ENCODE measurements at places on chromosomes 7 and 10. TPM values are rescaled to one million over a fixed set of nuclear protein-coding genes. Genes with fewer than 3 reads are reported as not detected.

GRCh38 chr10:110399106-110399964, 94.6 kb upstream of the SMNDC1 start:
- DNase-seq = no peak

DNA sequence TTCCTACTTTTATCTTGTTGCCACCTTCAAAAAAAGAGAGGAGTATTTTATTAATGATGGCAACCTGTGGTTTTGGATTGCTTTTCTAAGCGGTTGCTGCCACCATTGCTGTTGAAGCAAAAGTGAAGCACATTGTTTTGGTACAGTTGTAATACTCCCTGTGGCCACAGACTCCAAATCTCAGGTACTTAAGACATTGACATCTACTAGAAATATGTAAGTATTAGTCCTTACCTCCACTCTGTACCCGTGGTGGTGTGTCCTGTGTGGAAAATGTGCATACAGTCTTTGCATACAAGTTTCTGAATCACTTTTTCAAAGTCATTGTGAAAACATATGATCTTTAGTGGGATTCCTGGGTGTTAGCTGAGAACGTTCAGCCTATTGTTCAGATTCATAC, 85.7 kb downstream of the ANLN start:
- DNase-seq = no peak

DNA sequence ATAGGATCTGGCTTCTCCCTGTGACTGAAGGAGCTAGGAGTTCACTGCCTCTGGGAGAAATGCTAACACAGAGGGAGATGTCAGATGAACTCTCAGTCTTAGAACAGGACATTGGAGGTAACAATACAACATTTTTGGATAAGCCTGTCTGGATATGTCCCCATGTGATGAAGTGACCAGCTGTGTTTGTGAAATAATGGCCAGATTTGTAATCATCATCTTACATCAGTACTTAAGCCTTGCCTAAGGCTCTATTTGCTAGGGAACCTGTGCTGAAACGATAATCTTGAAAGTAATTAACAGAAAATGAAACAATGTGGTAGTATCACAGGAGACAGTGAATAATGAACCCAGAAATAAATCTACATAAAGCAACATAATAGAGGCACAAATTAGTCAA, 56.2 kb downstream of the CRPPA start:
- no peak for DNase-seq

GRCh38 chr10:21953585-21954057, 49.9 kb downstream of the DNAJC1 start:
- peak; percentile 15 for DNase-seq

- DNase-seq = no peak
Observed at GRCh38 chr7:146736446-146737190, 620.0 kb downstream of the CNTNAP2 start.

DNA sequence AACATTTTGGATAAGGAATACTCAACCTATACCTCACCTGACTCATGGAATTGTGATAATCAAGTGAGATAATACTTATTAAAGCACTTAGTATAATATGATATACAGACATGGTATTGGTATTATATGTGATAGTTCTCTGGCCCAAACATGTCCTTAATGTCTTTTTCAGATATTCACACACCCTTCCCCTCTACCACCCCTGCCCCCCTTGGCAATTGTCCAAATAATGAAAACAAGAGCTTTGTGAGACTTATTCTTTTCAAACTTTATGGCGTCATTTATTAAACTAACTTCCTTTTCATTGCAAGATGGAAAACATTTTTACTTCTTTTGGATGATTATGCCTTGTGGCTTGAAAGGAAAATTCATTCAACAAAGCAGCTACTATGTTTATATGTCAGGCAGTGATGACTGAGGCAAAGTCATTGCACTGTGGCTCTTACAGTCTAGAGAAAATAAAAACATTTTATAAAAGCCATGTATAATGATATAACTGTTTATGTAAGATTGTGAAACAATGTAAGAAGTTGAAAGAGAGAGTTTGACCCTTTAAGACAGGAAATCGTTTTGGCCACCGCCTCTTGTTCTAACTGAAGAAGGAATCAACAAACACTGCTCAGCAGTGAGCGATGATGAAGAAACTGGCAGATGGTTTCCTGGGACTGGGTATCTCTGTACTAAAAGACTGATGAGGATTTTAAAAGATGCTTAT, 27.4 kb downstream of the MINPP1 start:
- DNase-seq = no peak

GRCh38 chr10:33345236-33345635, 10.8 kb upstream of the NRP1 start:
- DNase-seq = no peak

DNA sequence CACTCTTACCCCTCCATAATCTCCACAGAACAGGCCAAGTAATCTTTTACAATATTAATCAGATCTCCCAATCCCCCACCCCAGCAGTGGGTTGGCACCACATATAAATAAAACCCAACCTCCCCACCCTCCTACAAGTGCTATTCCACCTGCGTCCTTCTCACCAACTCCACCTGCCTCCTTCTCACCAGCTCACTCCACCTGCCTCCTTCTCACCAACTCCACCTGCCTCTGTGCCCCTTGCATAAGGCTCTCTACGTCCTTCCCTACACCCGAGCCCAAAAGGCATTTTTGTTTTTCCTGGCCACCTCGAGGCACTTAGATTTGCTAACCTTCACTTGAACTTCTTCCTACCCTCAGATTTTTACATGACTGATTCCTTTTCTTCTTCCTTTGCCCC, 89.7 kb downstream of the ATE1 start:
- DNase-seq = no peak

DNA sequence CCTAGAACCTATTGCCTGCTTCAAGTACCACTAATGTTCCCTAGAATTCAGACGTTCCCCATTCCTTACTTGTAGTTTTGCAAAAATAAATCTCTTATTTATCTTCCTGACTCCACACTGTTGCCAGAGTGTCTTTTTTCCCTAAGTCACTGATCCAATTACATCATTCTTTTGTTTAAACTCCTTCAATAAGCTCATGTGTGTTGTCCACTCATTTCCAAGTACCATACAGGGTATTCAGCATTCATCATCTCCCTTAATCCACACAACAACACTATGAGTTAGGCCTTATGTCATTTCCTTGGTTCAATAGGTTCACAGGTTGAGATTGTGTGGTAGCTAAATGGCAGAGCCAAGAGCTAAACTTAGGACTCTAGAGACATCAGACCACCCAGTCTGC, 119.9 kb upstream of the RHOBTB1 start:
- no peak for DNase-seq

DNA sequence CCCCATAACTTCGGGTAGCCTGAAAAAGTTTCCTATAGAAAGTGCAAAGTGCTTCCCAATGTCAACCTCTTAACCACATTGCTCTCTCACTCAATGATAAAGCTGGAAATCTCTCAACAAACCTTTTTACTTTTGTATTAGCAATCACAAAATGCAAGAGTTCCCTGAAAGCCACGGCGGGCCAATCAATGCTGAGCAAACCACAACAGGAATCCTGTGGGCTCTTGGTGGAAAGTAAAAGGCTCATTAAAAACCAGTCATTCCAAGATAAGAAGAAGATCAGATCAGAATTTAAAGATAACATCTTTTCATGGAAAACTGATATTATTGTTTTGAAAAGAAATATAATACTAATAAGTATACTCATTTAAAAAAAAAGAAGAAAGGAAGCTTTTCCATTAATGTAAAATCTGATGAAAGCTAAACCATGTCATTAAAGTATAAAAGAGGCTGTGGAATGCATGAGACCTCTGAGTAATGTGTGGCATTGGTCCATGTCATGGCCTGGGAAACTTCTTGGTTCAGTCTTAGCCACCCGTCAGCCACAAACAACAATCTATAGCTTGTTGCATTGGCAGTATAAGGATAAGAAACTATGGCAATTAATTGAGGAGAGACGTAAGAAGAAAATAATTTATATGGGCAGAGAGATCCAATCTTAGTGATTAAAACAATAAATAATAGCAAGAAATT, 1066.1 kb upstream of the SORCS1 start:
- DNase-seq = no peak

The NRCAM gene
- polyA plus RNA-seq = 35.1 TPM

The MSMB gene
- polyA plus RNA-seq = not detected

The MYH16 gene
- polyA plus RNA-seq = 0.08 TPM

The FAM241B gene
- 0.27 TPM for polyA plus RNA-seq

The NAT16 gene
- polyA plus RNA-seq = not detected

The ZC3HAV1L gene
- polyA plus RNA-seq = 16.2 TPM
